HFFc6 (cell line): ENCODE measurements at places on chromosomes 6 and 20.

DNA sequence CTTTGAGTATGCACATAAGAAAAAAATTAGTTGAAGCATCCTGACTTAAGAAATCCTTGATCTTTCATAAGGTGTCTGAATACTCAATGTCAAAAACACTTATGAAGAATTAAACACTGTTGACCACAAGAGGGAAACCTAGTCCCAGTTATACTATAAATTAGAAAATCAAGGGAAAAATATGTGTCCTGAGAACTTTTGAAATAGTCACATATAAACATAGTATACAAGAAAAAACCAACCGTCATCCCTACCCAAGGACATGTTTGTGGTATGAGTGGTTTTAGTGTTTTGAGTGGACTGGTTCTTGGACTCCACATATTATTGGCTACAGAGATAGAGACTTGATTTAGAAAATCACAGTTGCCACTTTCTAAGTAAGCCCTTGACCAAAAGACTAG, 7.6 kb upstream of the HLA-DRA start:
- no peaks in the 10 kb centered on the region for H3K36me3 ChIP-seq
- H3K27ac ChIP-seq, result no peak overlapping the region
- no peaks in the 10 kb centered on the region for H3K4me1 ChIP-seq
- peak; percentile 25 for DNase-seq
- peaks cover 7% of the 10 kb centered on the region; the same call in 1 of the 2 replicates for H3K27me3 ChIP-seq

- peaks cover 3% of the 10 kb centered on the region for H3K27me3 ChIP-seq
- H3K36me3 ChIP-seq, result no peaks in the 10 kb centered on the region
- no peak for DNase-seq
- H3K27ac ChIP-seq, result no peak overlapping the region
- peaks cover 20% of the 10 kb centered on the region for H3K4me1 ChIP-seq
Observed at GRCh38 chr6:56096946-56097621, 150.3 kb downstream of the COL21A1 start.

DNA sequence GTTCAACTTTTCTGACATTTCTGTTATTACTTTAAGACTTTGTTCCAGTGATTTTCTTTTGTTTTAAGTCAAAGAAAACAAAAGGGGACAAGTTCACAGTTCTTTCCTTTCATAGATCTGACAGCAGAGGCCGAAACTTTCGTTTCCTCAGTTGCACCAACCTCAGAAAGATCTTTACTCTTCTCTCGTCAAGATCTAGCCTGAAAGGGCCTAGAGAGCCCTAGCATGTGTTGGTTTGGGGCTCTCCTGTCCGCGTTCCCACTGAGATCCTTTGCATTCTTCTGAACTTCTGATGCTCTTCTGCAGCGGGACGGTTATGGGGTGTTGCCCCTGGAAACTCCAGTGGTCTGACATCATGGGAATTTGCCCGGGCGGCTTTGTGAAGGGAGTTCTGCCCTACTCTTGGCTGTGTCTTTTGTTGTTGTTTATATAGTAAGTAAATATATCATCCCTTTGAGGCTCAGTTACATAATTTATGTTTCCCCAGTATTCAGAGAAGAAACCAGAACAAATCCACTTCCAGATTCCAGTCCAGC, 129.1 kb downstream of the SASH1 start:
- no peak overlapping the region for H3K4me3 ChIP-seq
- peaks cover 2% of the 10 kb centered on the region for H3K27me3 ChIP-seq
- peaks cover 37% of the 10 kb centered on the region for H3K36me3 ChIP-seq

GRCh38 chr6:15827496-15828255, 164.8 kb upstream of the DTNBP1 start:
- no peak for DNase-seq
- no peaks in the 10 kb centered on the region for H3K36me3 ChIP-seq
- no peak overlapping the region for H3K27ac ChIP-seq
- H3K4me1 ChIP-seq, result no peaks in the 10 kb centered on the region
- peaks cover 3% of the 10 kb centered on the region for H3K27me3 ChIP-seq

- H3K4me3 ChIP-seq, result no peak overlapping the region
- H3K27me3 ChIP-seq, result peaks cover 1% of the 10 kb centered on the region
- no peaks in the 10 kb centered on the region for H3K36me3 ChIP-seq
- DNase-seq, result no peak
- no peak overlapping the region for H3K27ac ChIP-seq
- H3K4me1 ChIP-seq, result peaks cover 7% of the 10 kb centered on the region
Observed at GRCh38 chr6:3776881-3777507, 25.5 kb upstream of the PXDC1 start.

DNA sequence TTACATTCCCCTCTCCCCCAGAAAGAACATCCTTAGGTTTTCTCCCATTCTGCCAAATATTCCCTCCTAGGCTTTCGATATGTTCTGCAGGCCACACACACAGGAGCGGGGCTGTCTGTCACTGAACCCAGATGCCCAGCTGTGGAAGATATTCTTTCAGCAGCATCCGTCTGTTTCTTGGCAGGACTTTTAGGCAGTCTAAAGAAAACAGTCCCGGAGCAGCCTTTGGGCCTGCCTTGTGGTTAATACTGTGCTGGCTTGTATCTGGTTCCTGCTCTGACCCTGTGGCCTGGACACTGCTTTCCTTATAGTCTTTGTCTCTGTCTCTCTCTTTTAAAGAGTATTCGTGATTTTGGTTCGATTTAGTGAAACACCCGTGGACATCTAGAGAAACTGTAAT, 94.6 kb upstream of the SUPT3H start:
- no peak overlapping the region for H3K27ac ChIP-seq
- no peaks in the 10 kb centered on the region for H3K27me3 ChIP-seq
- DNase-seq, result no peak

- H3K4me3 ChIP-seq, result no peak overlapping the region
- H3K27me3 ChIP-seq, result no peaks in the 10 kb centered on the region
- peaks cover 31% of the 10 kb centered on the region for H3K36me3 ChIP-seq
- no peak overlapping the region for H3K27ac ChIP-seq
Observed at GRCh38 chr6:25987845-25988244, 25.2 kb downstream of the TRIM38 start.

DNA sequence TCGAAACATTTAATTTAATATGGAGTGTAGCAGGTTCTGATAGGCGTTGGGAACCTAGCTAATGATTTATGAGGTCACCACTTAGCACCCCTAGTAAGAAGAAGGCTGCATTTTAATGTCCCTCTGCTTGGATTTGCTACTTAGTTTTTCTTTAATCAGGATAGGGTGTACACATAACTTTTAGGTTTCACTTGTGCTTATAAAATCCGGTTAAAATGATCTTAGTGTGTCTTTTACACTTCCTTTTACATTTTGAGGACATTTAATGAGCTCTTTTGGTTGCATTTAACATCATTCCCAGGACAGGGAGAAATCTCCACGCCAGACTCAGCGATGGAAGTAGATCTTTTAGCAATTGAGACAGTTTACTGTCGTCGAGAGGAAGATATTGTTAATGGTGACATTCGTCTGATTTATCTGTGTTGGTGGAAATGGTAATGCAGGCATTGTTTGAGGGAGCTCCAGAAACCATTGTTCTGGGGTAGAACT, 5.6 kb downstream of the TFAP2A start:
- peaks cover 22% of the 10 kb centered on the region for H3K27me3 ChIP-seq
- H3K36me3 ChIP-seq, result peaks cover 92% of the 10 kb centered on the region
- peaks cover 39% of the 10 kb centered on the region for H3K4me1 ChIP-seq

GRCh38 chr6:27297857-27298730, 14.0 kb downstream of the POM121L2 start:
- peaks cover 55% of the 10 kb centered on the region for H3K4me1 ChIP-seq
- H3K36me3 ChIP-seq, result no peaks in the 10 kb centered on the region
- peak; percentile 70 for DNase-seq
- H3K4me3 ChIP-seq, result peak overlapping the region; percentile 94
- H3K27me3 ChIP-seq, result peaks cover 4% of the 10 kb centered on the region
- H3K27ac ChIP-seq, result no peak overlapping the region

GRCh38 chr6:107653861-107654394, 164.0 kb downstream of the SOBP start:
- no peak for DNase-seq
- H3K27ac ChIP-seq, result no peak overlapping the region
- H3K4me1 ChIP-seq, result peaks cover 29% of the 10 kb centered on the region
- peaks cover 25% of the 10 kb centered on the region for H3K27me3 ChIP-seq
- H3K36me3 ChIP-seq, result no peaks in the 10 kb centered on the region

GRCh38 chr20:967796-968742, 34.0 kb downstream of the RSPO4 start:
- H3K4me1 ChIP-seq, result no peaks in the 10 kb centered on the region
- H3K4me3 ChIP-seq, result no peak overlapping the region

GRCh38 chr6:112251171-112251875, 3.0 kb downstream of the LAMA4 start:
- no peak overlapping the region; the same call in 1 of the 2 replicates for H3K27ac ChIP-seq
- no peaks in the 10 kb centered on the region; the same call in none of the 2 replicates for H3K27me3 ChIP-seq
- H3K36me3 ChIP-seq, result peaks cover 34% of the 10 kb centered on the region
- peak overlapping the region; percentile 91 for H3K4me3 ChIP-seq

DNA sequence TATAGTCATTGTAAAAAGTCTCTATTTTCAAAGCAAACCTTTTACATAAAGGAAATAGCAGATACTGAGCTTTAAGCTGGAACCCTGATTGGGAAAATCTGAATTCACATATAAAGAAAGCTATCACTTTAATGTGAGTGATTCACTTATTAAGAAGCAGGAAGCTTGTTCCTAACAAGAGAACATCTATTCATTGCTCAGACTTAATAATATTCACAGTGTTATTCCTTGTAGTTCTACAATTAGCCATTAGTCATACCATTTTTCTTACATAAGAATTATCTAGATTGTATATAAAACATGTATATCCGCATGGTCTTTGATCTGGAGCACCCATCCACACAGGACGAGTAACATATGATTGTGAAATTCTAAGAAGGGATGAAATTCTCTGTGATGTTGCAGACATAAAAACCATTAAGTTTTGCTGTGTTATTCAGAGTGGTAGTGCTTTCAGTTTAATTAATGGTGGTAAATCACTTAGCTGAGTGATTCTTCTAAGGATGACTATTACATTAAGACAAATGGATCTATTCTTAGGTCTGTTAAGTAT, 71.1 kb upstream of the FOXQ1 start:
- peak; percentile 40 for DNase-seq
- H3K36me3 ChIP-seq, result no peaks in the 10 kb centered on the region
- H3K27me3 ChIP-seq, result no peaks in the 10 kb centered on the region; the same call in 1 of the 2 replicates
- peaks cover 36% of the 10 kb centered on the region for H3K4me1 ChIP-seq

- H3K36me3 ChIP-seq, result peaks cover 16% of the 10 kb centered on the region
- no peak overlapping the region for H3K4me3 ChIP-seq
- peaks cover 17% of the 10 kb centered on the region for H3K4me1 ChIP-seq
- H3K27me3 ChIP-seq, result no peaks in the 10 kb centered on the region
Observed at GRCh38 chr6:20802596-20802995, 268.3 kb downstream of the CDKAL1 start.

DNA sequence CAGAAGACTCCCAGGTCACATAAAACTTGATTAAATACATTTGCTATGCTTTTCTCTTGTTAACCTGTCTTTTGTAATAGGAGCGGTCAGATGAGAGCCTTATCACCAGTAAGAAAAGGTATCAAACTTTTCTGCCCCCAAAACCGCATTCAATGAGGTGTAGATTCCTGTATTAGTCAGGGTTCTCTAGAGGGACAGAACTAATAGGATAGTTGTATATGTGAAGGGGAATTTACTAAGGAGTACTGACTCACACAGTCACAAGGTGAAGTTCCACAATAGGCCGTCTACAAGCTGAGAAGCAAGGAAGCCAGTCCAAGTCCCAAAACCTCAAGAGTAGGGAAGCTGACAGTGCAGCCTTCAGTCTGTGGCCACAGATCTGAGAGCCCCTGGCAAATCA, 32.7 kb downstream of the PTPRK start:
- H3K4me1 ChIP-seq, result peaks cover 61% of the 10 kb centered on the region
- no peak overlapping the region for H3K4me3 ChIP-seq
- peaks cover 5% of the 10 kb centered on the region for H3K27me3 ChIP-seq
- peak overlapping the region; percentile 76 for H3K27ac ChIP-seq
- DNase-seq, result peak; percentile 55

DNA sequence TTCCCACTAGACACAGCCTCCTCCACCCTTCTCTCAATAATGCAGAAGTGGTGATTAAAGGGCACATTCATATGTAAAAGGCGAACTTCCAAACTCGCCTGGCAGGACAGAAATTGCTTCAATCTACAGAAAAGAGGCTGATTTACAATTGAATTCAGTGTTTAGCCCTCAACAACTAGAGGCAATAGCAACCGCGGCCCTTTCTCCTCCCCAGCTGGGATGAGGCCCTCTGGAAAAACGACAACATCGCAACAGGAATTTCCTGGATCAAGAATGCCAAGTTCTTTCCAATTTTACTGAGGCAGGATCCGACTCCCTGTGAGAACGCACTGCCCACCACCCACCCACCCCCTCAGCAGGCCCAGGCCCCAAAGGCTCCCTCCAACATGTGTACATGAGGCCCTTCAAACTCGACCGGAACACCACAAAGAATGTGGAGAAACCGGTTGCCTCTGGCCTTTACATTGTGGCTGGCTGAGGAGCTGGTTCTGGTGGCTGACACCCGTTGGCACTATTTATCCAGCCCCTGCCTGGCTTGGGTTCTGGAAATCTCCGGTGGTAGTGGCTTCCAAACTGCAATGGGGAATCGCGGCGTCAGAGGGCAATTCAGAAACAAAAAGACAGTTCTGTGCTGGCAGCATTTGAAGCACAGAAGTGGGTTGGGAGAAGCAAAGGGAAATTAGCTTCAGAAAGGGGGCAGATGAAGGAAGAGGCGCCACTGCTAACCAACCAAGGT, 36.8 kb downstream of the ZMYND8 start:
- peak overlapping the region; percentile 80 for H3K4me3 ChIP-seq
- peaks cover 79% of the 10 kb centered on the region for H3K4me1 ChIP-seq
- peaks cover 15% of the 10 kb centered on the region for H3K27me3 ChIP-seq
- peak; percentile 13 for DNase-seq

DNA sequence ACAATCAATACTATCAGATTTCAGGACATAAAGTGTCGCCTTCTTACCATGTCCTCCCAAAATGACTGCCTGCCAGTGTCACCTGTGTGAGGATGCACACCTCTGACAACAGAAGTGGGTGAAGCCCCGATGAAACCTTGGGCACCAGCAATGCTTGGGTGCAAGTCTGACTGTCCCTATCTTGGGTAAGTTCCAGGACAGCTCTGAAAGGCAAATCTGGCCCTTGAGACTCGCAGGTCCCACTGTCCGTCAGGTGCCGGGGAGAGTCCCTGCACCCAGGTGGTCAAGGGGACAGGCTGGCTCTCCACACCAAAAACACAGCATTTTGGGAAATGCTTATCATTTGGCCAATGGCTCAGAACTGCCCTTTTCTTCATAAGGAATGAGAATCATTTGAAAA, 43.3 kb downstream of the EZR start:
- DNase-seq, result no peak
- H3K36me3 ChIP-seq, result peaks cover 53% of the 10 kb centered on the region
- H3K4me3 ChIP-seq, result no peak overlapping the region
- peaks cover 8% of the 10 kb centered on the region; the same call in 1 of the 2 replicates for H3K4me1 ChIP-seq

DNA sequence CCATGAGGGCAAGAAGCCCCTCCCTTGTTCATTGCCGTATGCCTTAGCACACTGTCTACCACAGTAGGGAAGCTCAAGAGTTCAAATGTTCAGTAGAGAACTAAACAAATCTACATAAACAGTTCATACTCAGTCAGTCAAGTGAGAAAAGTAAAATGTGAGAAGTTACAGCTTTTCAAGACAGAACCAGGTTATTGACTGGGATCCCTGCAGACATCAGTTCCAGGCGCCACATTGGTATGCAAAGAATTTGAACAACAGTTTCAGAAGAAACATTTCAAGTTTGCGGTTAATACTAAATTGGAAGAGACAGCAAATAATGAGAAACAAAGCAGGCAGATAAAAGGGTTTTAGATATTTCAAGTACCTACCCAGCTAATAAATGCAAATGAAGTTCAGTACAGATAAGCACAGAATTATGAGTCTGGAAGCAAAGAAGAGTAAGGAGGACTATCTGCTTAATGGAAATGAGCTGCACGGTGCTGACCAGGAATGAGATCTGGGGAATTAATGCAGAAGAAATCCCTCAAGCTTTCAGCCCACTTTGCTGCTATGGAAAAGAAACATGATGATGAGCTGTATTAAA, 246.2 kb downstream of the HACE1 start:
- H3K27ac ChIP-seq, result no peak overlapping the region
- no peaks in the 10 kb centered on the region for H3K36me3 ChIP-seq
- no peak overlapping the region for H3K4me3 ChIP-seq
- H3K27me3 ChIP-seq, result no peaks in the 10 kb centered on the region; the same call in 1 of the 2 replicates
- no peaks in the 10 kb centered on the region for H3K4me1 ChIP-seq
